ENCODE measurements at places on chromosomes 5 and 9.
A peak's percentile ranks its signal among the peaks of the same experiment; 100 is the strongest.

DNA sequence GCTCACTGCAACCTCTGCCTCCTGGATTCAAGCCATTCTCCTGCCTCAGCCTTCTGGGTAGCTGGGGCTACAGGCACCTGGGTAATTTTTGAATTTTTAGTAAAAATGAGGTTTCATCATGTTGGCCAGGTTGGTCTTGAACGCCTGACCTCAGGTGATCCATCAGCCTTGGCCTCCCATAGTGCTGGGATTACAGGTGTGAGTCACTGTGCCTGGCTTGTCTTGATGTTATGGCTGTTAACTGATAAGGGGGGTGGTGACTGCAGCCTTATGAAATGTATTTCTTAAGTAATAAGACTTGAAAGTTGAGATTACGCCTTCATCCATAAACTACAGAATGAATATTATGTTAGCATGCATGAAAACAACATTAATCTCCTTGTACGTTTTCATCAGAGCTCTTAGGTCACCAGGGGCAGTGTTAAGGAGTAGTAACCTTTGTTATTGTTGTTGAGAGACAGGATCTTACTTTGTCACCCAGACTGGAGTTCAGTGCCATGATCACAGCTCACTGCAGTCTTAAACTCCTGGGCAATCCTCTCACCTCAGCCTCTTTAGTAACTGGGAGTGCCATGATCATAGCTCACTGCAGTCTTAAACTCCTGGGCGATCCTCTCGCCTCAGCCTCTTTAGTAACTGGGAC is 148.3 kb downstream of the ATP10B start:
- DNase-seq: no peak

GRCh38 chr9:112033237-112034215 is 136.9 kb downstream of the UGCG start:
- DNase-seq: no peak

GRCh38 chr5:37184748-37185364 is 64.3 kb downstream of the CPLANE1 start:
- DNase-seq: no peak

GRCh38 chr9:103721056-103721455 is 373.1 kb upstream of the SMC2 start:
- no peak for DNase-seq

DNA sequence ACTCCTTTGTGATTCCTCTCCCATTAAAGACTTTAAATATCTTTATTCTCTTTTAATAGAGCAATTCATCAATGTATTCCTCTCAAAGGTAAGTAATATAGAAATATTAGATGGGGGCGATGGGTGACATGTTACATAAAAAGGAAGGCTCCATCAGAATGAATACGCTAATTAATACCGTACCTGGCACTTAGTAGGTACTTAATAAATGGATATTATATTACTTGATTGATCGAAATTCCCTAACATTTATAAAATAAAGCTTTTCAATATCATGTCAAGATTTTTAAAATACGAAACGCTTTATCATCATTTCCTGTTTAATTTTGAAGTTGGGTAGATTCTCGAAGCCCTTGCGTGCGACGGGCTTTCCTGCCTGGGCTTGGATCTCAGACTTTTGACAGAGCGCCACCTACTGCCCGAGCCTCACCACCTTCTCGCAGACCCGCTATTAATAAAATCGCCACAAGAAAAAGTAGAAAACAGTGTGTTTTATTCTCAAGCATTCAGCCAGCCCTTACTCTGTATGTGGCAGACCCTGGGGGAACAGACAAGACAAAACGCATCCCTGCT is 99.4 kb downstream of the C5orf15 start:
- peak; percentile 26 for DNase-seq

GRCh38 chr5:75281716-75282465 is 45.2 kb upstream of the ANKRD31 start:
- DNase-seq: no peak

GRCh38 chr9:120608421-120608820 is 28.5 kb upstream of the CDK5RAP2 start:
- DNase-seq: no peak

- no peak for DNase-seq
Measured at GRCh38 chr5:173472784-173473278, 143.6 kb downstream of the BOD1 start.

- DNase-seq: peak; percentile 30
Measured at GRCh38 chr5:44809215-44809955, 638 bp downstream of the MRPS30 start.

Data from T-helper 17 cell (primary cell).